ENCODE measurements at places on chromosomes 5 and 9. TPM values are rescaled to one million over a fixed set of nuclear protein-coding genes. Genes with fewer than 3 reads are reported as not detected.

The BTNL8 gene
- not detected for polyA plus RNA-seq

GRCh38 chr5:89706731-89707130 is 702.8 kb downstream of the CETN3 start:
- no peak for DNase-seq

GRCh38 chr5:142290577-142291299 is 34.1 kb downstream of the SPRY4 start:
- no peak for DNase-seq

DNA sequence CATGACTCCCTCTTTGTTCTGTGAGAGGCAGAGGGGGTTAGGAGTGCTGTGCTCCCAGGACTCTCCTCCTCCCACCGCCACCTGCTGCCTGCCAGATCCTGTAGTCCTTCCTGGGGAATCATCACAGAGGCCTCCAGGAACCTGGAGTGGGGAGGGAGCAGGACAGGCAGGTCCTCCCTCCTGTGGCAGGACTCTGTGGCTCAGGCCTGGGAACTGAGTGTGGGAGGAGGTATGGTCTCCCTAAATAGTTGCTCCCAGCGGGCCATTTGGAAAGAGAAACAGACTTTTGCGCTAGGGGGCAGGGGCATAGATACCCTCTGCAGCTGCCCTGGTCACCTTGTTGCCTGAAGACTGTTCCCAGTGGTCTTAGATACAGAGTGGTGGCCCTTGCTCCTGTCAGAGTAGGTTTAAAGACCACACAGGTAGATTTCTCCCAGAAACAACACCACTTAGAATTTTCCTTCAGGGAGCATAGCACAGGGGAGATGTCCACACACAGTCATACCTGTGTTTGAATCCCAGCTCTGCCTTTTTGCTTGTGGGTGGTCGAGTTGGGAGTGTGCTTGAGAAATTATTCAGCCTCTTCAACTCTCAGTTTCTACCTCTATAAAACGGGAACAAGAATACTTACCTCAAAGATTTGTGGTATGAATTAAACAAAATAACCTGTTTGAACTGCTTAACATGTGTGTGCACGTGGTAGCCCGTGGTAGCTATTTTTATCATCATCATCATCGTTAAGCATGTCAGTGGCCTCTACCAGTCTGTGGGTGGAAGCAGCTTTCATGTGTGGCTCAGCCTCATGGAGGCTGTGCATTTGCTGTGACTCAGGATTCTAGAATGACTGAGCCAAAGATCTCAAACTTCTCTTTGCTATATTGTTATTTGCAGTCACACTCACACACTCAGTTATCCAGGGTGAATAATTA is 55.8 kb downstream of the SLC22A5 start:
- no peak for DNase-seq

DNA sequence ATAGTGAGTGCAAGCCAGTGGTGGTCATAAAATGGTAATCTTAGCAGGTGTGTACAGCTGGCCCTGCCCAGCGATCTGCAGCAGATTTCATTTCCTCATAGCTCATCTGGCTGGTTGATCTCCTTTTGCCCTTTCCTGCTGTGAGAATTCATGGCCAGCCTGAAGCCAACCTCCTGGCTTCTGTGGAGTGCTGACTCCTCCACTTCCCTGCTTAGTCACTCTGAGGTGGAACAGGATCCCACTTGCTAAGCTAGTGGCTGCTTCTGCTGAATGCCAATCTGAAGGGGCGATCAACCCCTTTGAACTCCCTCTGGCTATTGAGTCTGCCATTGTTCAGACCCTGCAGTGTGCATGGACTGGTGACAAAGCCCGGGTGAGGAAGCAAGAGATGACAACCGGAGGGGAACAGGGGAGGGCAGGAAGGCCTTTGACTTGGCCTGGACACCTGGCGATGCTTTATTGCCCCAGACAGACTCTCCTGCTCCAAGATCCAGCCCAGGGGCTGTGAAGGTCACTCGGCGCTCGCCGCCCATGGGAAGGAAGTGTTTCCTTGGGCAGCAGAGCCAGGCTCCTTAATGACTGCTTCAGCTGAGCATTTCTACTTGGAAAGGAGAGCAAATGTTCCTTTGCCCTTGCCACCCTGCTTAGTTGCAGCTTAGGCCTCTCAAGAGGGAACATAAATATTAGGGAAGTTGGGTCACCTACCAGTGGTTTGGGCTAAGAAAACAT is 341.1 kb downstream of the ZSWIM6 start:
- DNase-seq, result no peak

All from forelimb muscle (tissue), 1 donor.